Breast epithelium (tissue), 4 donors: ENCODE measurements at places on chromosomes 5 and 9. TPM values are rescaled to one million over a fixed set of nuclear protein-coding genes. Genes with fewer than 3 reads are reported as not detected.

Gene HCN1
- total RNA-seq = 0.33 TPM

Gene PPP2R2B
- 1.6 TPM for total RNA-seq

Gene FREM1
- 4.1 TPM for total RNA-seq

Gene DMRT3
- total RNA-seq = 0.29 TPM

Gene SV2C
- total RNA-seq = 1.3 TPM

Gene WNK2
- total RNA-seq = 9.1 TPM

Gene NUDCD2
- 9.8 TPM for total RNA-seq

Gene BAAT
- total RNA-seq = not detected

Gene ANGPTL2
- total RNA-seq = 61.8 TPM

Gene PCDHGA4
- 12.1 TPM for total RNA-seq

Gene GLDC
- 0.16 TPM for total RNA-seq

Gene CCDC192
- total RNA-seq = not detected

Gene LHFPL2
- 41.3 TPM for total RNA-seq

Gene WDR31
- 3.6 TPM for total RNA-seq

Gene PCDHGA12
- 12.0 TPM for total RNA-seq

Gene SELENOP
- total RNA-seq = 1,868 TPM

Gene OR1J2
- total RNA-seq = not detected

Gene INSL6
- not detected for total RNA-seq

Gene MUSK
- total RNA-seq = not detected

Gene ARSI
- total RNA-seq = 0.48 TPM

Gene PCDHB11
- 2.7 TPM for total RNA-seq

Gene RBM22
- 57.8 TPM for total RNA-seq

Gene NEURL1B
- total RNA-seq = 6.3 TPM

Gene GFI1B
- total RNA-seq = not detected

Gene SHOC1
- total RNA-seq = 0.33 TPM

Gene IGIP
- 21.8 TPM for total RNA-seq

Gene CDH6
- total RNA-seq = 3.9 TPM

Gene COL15A1
- 32.4 TPM for total RNA-seq

Gene RNF208
- 1.5 TPM for total RNA-seq

Gene SMIM15
- total RNA-seq = 31.8 TPM

Gene GRM6
- not detected for total RNA-seq
